ENCODE measurements at places on chromosomes 7 and 10. TPM values are rescaled to one million over a fixed set of nuclear protein-coding genes. Genes with fewer than 3 reads are reported as not detected.

- no peaks in the 10 kb centered on the region for H3K27me3 ChIP-seq
- no peak overlapping the region for H3K27ac ChIP-seq
- no peak overlapping the region for H3K4me3 ChIP-seq
- no peaks in the 10 kb centered on the region for H3K4me1 ChIP-seq
- no peak for DNase-seq
- H3K36me3 ChIP-seq, result peaks cover 2% of the 10 kb centered on the region
Measured at GRCh38 chr7:144759653-144760052, 76.2 kb downstream of the TPK1 start.

DNA sequence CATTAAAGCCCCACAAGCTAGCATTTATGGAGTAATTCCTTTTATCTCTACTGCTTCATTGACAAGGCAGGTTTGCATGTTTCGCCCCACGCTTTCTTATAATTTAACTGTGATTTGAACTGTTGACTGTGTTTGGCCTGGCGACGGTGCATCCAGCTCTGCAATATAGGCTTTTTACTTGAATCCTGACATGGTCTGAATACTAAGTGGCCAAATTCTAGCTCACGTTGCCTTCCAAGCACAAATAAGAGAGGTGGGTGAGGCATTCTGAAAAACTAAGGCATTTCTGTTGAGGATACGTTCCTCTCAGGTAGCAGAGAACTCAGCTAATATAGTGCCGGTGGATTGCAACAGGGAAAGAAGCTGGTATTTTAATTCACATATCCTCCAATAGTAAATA lies 61.8 kb downstream of the NRP1 start:
- H3K27ac ChIP-seq, result no peak overlapping the region
- H3K27me3 ChIP-seq, result peaks cover 11% of the 10 kb centered on the region
- DNase-seq, result no peak
- H3K4me1 ChIP-seq, result no peaks in the 10 kb centered on the region
- H3K36me3 ChIP-seq, result no peaks in the 10 kb centered on the region

DNA sequence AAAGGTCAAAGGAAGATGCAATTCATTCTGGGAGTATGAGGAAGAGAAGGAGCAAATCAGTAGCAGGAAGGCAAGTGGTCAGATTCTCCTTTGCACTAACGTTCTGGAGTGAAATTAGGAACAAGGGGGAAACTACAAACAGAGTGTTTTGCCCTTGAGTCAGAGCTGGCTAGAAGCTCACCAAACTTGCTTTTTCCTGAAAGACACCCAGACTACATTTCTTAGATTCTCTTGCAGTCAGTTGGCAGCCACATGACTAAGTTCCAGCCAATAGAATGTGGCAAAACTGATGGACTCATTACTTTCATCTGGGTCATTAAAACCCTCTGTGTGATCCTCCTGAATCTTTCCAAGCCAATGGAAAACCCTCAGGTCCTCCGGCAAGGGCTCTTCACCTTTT lies 18.6 kb upstream of the DLX5 start:
- no peaks in the 10 kb centered on the region for H3K4me1 ChIP-seq
- DNase-seq, result no peak
- H3K27me3 ChIP-seq, result peaks cover 30% of the 10 kb centered on the region
- H3K27ac ChIP-seq, result no peak overlapping the region

DNA sequence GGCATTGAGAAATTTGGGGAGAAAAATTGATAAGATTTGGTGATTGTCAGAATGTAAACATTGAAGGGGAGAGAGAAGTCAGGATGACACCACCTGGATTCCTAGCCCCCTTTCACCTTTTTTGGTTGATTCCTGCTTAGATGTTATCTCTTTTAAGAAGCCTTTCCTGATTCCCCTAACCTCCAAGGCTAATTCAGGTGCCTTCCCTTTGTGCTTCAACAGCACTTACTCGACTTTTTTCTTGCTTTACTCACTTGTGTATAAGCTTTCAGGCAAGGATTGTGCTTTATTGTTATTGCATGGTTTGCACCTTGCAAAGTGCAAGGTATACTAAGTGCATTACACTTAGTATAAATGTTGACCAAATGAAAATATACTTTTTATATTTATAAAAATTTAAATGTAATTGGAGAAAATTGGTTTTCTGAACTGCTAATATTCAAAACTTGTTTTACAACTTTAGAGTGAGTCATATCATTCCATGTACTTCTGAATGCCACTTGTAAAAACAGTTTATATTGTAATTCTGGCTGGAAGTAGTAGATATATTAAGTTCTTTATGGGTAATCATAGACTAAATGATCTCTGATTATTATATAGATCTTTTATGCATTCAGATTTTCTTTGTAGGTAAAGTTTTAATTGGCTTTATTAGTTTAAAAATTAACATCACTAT lies 13.2 kb downstream of the SHOC2 start:
- no peaks in the 10 kb centered on the region for H3K27me3 ChIP-seq
- H3K4me1 ChIP-seq, result no peaks in the 10 kb centered on the region
- H3K4me3 ChIP-seq, result no peak overlapping the region
- H3K36me3 ChIP-seq, result peaks cover 12% of the 10 kb centered on the region
- H3K27ac ChIP-seq, result no peak overlapping the region

DNA sequence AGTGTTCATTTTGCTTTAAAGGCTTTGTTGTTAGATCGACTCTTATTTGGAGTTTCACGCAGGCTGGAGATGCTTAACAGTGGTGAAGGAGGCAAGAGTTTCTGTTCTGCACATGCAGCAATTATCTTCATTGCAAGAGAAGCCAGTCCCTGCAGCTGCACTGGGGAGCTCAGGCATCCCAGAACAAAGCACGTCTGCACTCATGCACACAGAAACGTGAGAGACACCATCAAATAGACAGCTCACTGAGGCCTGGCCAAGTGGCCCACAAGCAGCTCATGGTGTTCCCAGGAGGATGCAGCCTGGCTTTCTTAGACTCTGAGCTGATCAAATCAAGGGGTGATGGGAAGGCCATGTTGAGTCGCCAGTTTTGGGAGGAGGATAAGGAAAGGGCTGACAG lies 246.1 kb downstream of the CREB5 start:
- H3K27me3 ChIP-seq, result peaks cover 3% of the 10 kb centered on the region
- no peak overlapping the region for H3K27ac ChIP-seq
- no peak overlapping the region for H3K4me3 ChIP-seq
- H3K36me3 ChIP-seq, result peaks cover 9% of the 10 kb centered on the region
- DNase-seq, result no peak

- H3K36me3 ChIP-seq, result peaks cover 19% of the 10 kb centered on the region
- DNase-seq, result no peak
- H3K4me3 ChIP-seq, result no peak overlapping the region
- peaks cover 68% of the 10 kb centered on the region for H3K4me1 ChIP-seq
- H3K27ac ChIP-seq, result no peak overlapping the region
- H3K27me3 ChIP-seq, result no peaks in the 10 kb centered on the region
Measured at GRCh38 chr7:26159243-26159642, 7.2 kb downstream of the NFE2L3 start.

DNA sequence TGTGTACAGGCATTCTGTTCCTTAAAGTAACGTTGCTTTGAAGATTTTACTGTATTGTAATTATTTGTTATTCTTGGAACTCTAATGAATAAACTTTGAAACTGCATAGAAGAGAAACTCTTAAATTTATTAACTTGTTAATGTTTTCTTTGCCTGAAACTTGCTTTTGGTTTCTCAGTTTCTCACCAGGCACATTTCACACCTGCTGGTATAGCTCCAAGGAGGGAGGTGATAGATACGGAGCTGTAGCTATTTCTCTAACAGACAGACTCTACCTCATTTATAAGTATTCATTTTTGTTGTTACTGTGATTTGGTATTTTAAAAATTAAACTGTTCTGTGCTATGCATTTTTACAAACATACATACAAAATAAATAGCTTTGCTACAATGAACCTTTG lies 32.7 kb downstream of the R3HCC1L start:
- peaks cover 6% of the 10 kb centered on the region for H3K4me1 ChIP-seq
- H3K4me3 ChIP-seq, result no peak overlapping the region
- no peaks in the 10 kb centered on the region for H3K27me3 ChIP-seq
- DNase-seq, result no peak
- no peak overlapping the region for H3K27ac ChIP-seq

DNA sequence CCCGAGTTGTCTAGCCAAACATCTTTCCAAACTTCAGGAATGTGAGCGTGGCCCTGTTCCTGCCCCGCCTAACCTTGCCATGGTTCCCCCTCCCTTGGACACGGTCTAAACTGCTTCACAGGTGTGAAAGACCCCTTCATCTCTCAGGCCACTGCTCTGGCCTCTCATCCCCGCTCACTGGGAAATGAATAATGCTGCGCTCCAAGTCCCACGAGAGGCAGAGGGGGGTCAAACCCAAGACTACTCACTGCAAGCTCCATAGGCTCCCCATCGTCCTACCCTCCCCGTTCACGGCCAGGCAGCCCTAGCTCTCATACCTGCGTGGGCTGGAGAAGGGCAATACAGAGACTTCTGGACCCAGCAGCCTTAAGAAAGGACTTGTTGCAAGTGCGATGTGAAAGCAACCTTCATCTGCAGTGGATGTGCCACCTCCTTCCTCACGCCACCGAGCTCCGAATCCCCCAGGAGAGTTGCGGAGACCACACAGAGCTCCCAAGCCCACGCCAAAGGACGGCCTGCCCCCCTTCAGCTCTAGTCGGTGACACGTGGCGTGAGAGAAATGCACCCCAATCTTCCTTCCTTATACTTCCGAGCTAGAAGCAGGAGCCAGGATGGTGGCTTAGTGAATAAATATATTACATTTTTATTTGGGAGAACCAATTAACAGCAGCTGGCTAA lies 9.7 kb downstream of the ZNF467 start:
- peaks cover 3% of the 10 kb centered on the region for H3K27me3 ChIP-seq
- H3K4me1 ChIP-seq, result no peaks in the 10 kb centered on the region
- no peak overlapping the region for H3K27ac ChIP-seq
- no peak overlapping the region for H3K4me3 ChIP-seq
- DNase-seq, result no peak

GRCh38 chr10:69360485-69361302 lies 56.0 kb downstream of the TACR2 start:
- no peak overlapping the region for H3K4me3 ChIP-seq
- no peak for DNase-seq
- H3K4me1 ChIP-seq, result peaks cover 71% of the 10 kb centered on the region
- peaks cover 56% of the 10 kb centered on the region for H3K36me3 ChIP-seq
- no peaks in the 10 kb centered on the region for H3K27me3 ChIP-seq

- H3K4me1 ChIP-seq, result peaks cover 63% of the 10 kb centered on the region
- H3K36me3 ChIP-seq, result peaks cover 40% of the 10 kb centered on the region
- peak overlapping the region; percentile 54 for H3K4me3 ChIP-seq
Measured at GRCh38 chr7:123711832-123712293, 36.9 kb downstream of the WASL start.

The KCNIP2 gene
- 2.7 TPM for total RNA-seq

The ZYX gene
- 192 TPM for total RNA-seq

DNA sequence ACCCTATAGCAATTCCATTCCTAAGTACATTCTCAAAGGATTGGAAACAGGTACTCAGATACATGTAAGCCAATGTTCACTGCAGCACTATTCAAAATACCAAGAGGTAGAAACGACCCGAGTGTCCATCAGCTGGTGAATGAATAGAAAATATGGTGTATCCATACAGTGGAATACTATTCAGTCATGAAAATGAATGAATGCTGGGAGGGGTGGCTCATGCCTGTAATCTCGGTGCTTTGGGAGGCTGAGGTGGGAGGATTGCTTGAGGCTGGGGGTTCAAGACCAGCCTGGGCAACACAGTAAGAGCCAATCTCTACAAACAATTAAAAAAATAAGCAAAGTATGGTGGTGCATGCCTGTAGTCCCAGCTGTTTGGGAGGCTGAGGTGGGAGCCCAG lies 62.8 kb downstream of the CLEC2L start:
- H3K4me1 ChIP-seq, result peaks cover 25% of the 10 kb centered on the region
- no peak for DNase-seq
- no peak overlapping the region for H3K27ac ChIP-seq
- no peaks in the 10 kb centered on the region for H3K27me3 ChIP-seq
- H3K36me3 ChIP-seq, result no peaks in the 10 kb centered on the region

The AKR1E2 gene
- total RNA-seq, result 6.5 TPM

DNA sequence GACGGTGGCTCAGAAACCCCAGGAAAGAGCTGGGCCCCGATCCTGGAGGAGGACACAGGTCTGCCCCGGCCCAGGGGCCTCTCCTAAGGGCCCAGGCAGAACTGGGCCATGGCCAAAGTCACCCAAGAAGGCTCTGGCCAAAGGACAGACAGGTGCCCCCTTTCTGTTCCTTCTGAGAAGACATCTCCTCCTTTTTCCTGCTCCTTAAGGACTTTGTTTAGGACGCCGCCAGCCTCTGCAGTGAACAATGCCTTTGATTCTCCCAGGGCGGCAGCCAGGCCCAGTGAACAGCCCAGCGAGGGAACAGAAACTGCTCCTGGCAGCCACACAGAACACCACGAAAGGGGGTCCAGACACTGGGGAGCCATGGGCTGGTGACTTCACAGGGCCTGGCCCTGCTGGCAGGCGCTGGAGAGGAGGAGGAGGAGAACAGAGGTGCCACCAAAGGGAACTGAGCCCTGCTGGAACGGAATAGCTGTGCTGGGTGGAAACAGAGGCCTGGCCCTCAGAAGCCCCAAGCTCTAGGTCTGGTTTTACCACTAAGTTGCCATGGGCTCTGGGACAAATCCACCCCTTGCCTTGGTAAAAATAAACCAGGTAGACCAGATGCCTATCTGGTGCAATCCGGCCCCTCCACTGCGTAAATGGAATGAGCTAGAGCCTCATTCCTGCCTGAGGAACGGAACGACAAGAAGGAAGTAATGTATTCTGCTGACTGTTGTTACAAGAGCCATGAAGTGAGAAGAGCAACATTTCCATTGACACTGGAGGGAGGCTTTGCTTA lies 163.3 kb upstream of the RHEB start:
- H3K27me3 ChIP-seq, result no peaks in the 10 kb centered on the region
- H3K36me3 ChIP-seq, result no peaks in the 10 kb centered on the region
- no peak overlapping the region for H3K27ac ChIP-seq
- peaks cover 22% of the 10 kb centered on the region for H3K4me1 ChIP-seq
- DNase-seq, result no peak

The TMEM213 gene
- not detected for total RNA-seq

The BMI1 gene
- 26.2 TPM for total RNA-seq

- H3K4me3 ChIP-seq, result peak within 1 kb of the TSS; percentile 93
- peak within 1 kb of the TSS; percentile 87 for H3K27ac ChIP-seq
- peaks cover 31% of the 10 kb centered on the region for H3K36me3 ChIP-seq
- DNase-seq, result peak; percentile 64
Measured at GRCh38 chr7:6636741-6637543, at the start of gene ZNF316. Gene ZNF316, plus strand, starts transcription at chr7:6637318. Its CDS starts 5,092 bp downstream, at chr7:6642410.

- DNase-seq, result no peak
- H3K4me3 ChIP-seq, result no peak overlapping the region
- H3K27me3 ChIP-seq, result peaks cover 2% of the 10 kb centered on the region
- no peak overlapping the region for H3K27ac ChIP-seq
- no peaks in the 10 kb centered on the region for H3K4me1 ChIP-seq
Measured at GRCh38 chr7:48255046-48255445, 83.8 kb downstream of the ABCA13 start.

DNA sequence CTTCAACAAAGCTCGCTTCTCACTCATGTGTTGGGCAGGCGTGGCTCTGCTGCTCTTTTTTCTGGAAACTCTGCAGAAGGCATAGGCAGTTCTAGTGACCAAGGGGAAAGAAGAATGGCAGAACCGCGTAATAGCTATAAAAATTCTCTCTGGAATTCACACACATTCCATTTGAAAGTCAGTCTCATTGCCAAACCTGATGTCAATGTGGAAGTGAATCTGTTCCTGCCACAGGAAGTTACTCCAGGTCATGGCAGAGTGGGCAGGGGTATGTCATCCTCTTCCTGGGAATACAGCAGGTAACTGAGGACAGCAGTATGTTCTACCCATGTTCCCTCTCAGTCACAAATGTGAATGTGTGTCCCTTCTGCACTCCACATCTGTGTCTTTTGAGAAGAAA lies 8.2 kb upstream of the PAXIP1 start:
- peaks cover 2% of the 10 kb centered on the region for H3K27me3 ChIP-seq
- no peak overlapping the region for H3K4me3 ChIP-seq
- DNase-seq, result no peak
